ENCODE measurements at places on chromosomes 6 and 20.
A peak's percentile ranks its signal among the peaks of the same experiment; 100 is the strongest.

- DNase-seq = no peak
Measured at GRCh38 chr20:45969712-45970634, 2.0 kb downstream of the ZNF335 start.

GRCh38 chr6:19891451-19891850, 54.3 kb downstream of the ID4 start:
- DNase-seq = no peak

DNA sequence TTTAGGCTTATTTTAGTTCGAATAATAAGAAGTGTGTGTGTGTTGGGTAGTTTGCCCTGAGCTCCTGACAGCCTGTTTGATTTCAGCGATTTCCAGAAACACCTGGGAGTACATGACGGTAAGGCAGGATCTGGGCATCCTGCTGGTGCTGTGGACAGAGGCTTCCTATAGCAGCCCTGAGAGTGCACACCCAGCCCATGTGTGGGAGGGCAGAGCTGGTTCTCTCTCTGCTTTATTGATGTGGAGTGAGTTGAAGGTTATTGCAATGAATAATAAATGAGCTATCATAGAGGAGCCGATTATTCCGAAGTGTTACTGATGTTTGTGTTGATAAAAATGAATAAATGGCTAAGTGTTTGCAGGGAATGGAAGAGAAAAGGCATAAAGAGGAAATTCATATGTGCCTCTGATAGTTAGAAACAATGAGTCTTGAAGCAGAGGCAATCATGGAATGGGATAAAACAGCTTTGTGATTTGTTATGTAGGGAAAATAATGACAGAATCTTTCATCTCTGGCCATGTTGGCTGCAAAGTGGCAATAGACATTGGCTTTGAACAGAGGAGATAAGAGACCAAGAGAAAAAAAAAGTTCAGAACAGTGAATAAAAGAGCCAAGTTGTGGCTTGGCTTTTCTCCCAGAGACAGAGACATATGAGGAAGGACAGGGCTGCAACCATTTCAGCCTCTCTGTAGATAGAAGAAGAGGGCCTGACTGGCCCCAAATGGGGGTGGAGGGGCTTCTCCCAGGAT, 166.2 kb upstream of the CHD6 start:
- no peak for DNase-seq

GRCh38 chr6:136371959-136372358, 82.3 kb upstream of the BCLAF1 start:
- DNase-seq = no peak

DNA sequence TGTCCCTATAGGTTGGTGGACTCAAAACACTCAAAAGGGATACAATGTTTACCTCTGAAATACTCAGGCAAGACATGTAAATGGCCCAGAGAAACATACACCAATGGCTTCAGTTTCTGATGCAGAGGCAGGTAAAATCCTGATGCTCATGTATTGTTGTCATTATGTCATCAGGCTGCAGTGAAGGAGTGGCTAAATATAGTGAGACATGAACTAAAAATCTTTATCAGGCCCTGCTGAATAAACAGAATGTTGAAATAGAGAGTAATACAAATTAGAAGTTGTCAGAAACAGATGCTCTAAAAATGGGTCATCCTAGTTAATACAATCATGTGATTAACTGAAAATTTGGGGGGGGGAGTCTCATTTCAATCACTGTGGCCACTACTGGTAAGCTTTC, 20.4 kb downstream of the PTPRK start:
- DNase-seq = no peak

GRCh38 chr6:39361657-39362486, 39.4 kb upstream of the KCNK16 start:
- DNase-seq = no peak

GRCh38 chr6:158718461-158719046, 68.7 kb downstream of the SYTL3 start:
- DNase-seq = no peak

- DNase-seq = no peak
Measured at GRCh38 chr20:49287555-49288249, 9.8 kb upstream of the ZNFX1 start.

- no peak for DNase-seq
Measured at GRCh38 chr6:25302151-25302550, 23.0 kb downstream of the CARMIL1 start.

- no peak for DNase-seq
Measured at GRCh38 chr20:62047666-62048345, 17.9 kb downstream of the TAF4 start.

DNA sequence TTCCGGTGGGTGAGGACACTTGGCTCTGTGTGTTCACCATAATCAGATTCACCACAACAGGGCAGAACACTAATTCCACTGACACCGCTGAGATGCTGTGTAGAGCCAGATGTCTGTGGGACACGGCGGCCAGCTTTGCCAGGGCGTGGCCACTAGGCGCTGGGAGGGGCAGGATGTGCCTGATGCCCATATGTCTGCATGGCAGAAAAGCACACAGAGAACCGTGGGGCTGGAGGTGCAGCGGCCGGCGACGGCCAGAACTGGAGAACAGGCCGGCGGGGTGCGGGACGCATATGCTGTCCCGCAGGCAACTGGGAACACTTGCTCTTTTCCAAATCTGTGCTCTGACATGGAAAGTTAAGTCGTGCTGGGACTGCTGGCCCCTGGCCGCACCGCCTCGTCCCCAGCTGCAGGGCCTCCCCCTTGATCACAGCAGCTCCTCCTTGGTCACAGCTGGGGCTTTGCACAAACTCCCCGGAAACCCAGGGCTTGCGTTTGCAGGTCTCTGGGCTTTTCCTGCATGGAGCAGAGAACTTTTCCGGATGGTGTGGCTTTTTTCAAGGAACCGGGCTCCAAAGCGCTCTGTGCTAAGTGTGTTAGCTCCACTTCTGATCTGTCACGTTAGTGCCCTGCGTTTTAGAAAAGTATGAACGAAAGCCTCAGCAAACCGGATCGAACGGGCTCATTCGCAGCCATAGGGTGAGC, 31.1 kb downstream of the NTSR1 start:
- peak; percentile 9 for DNase-seq

DNA sequence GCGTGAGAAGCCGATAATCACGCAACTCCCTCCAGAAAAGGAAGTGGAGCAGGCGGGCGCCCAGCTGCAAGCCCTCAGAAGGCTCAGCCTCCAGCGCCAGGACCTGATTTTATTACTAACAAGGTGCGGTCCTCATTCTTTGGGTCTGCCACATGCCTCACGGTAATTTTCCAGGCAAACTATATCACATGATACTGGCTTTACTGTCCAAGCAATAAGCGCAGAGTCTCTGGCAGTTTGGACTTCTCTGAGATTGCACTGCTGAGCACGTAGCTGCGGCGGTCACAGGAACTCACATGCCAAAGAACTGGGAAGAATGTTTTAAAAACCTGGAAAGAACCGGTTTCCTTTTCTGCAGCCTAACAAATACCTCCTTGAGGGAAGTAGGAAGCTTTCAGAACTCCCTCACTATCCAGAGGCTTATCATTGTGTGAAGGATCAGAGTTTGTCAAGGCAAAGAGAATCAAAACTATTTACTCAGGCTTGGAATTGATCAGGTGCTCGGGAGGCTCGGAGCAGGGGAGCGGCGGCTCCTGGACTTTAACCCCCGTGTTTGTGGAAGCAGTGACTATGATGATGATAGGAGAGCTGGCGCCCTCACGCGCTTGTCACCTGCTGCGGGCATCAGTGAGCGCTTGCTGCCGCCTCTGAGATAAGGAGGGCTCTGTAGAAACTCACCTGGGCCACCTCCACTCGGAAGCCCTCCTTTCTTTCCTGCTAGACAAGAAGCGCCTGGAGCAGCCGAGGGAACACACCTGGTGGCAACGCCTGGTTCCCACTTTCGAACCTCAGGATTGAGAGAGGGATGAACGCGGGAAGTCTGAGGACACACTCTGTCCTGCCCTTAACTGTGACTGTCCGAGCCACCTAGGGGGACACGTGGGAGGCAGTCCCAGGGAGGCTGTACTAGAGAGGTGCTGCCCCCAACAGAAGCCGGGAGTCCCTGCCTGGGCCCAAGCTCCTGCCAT, 27.2 kb upstream of the SYNJ2 start:
- no peak for DNase-seq

DNA sequence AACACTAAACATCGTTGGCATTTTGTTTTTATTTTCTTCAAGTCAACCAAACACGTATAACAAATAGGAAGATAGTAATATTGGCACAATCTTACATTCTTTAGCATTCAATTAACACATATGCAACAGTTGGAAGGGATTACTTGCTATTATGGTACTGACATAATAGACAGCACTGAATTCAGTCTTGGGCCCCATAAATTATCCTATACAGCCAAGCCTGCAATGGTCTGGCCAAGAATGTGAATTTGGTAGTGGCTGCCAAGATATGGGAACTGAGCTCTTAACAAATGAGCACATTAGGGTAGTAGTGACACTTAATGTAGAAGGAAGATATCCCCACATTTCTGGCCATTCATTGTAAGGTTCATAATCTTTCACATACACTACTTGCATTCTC, 44.8 kb upstream of the ARHGAP18 start:
- no peak for DNase-seq

- DNase-seq = no peak
Measured at GRCh38 chr6:106918115-106918514, 56.4 kb downstream of the CD24 start.

- no peak for DNase-seq
Measured at GRCh38 chr20:25499855-25500434, 85.4 kb downstream of the NINL start.

GRCh38 chr6:30781395-30781742, 37.0 kb upstream of the IER3 start:
- no peak for DNase-seq

GRCh38 chr20:63567136-63567385, 7.0 kb downstream of the HELZ2 start:
- no peak for DNase-seq

- no peak for DNase-seq
Measured at GRCh38 chr6:138245751-138246150, 27.5 kb upstream of the PBOV1 start.

DNA sequence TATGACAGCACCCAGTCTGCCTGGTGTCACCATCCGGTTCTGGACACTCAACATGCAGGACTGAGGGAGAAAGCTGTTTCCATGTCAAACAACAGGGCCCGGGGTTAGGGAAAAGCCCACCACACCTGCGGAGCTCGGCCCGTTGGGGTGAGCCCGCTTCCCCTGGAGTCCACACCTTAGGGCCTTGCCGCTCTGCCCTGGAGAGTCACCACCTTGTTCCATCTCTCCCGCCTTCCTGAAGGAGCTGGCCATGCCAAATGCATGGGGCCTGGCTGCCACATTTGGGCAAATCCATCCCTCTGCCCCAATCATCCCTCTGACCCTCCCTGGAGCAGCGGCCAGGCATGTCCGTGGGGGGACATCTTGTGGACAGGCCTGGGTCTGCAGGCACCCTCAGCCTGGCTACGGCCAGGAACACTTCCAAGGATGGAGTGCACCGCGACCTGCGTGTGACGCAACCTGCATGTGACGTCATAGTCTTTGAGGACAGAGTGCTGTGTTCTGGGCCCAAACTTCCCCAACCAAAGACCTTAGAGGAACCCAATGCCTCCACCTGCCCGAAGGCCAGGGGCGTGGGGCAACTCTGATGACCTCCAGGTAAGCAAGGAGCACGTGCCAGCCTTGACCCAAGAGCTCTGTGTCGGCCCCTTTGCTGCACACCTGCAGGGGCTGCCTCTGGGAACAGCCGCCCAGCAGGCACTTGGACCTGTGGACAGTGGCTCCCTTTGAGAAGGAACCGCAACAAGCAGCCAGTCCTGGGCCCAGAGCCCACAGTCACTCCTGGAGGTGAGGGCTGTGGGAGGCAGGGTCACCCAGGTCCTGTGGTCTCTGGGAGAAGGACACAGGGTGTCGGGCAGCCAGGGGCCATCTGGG, 1.7 kb downstream of the CABLES2 start:
- no peak for DNase-seq

- DNase-seq = no peak
Measured at GRCh38 chr20:51876313-51876940, 74.1 kb upstream of the SALL4 start.

DNA sequence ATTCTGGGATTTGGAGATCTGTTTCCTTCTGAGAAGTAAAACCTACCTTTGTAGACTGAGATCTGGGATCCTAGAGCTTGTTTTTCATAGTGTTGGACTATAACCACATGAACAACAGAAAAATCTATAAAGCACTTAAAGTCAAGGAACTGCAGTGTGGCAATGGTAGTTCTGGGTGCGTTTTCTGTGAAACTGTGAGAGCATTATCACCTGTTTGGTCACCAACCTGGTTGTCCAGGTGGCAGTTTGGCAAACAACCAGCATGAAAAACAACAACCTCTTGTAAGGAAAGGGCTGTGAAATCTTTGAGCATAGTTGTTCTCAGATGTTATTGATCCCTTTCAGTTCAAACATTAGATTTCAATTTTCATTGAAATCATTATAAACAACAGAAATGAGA, 215.8 kb upstream of the CITED2 start:
- no peak for DNase-seq

- DNase-seq = no peak
Measured at GRCh38 chr6:139825935-139826374, 451.5 kb upstream of the CITED2 start.

- no peak for DNase-seq
Measured at GRCh38 chr6:34855463-34855862, 32.4 kb downstream of the TAF11 start.

- DNase-seq = no peak
Measured at GRCh38 chr6:161327360-161327953, 53.6 kb upstream of the AGPAT4 start.

GRCh38 chr6:125499535-125499934, 197.8 kb upstream of the HDDC2 start:
- no peak for DNase-seq

GRCh38 chr6:79913369-79913768, 34.0 kb downstream of the ELOVL4 start:
- DNase-seq = no peak

- no peak for DNase-seq
Measured at GRCh38 chr20:48234951-48235350, 449.7 kb upstream of the SULF2 start.

GRCh38 chr6:52016915-52017748, 70.3 kb downstream of the PKHD1 start:
- no peak for DNase-seq

DNA sequence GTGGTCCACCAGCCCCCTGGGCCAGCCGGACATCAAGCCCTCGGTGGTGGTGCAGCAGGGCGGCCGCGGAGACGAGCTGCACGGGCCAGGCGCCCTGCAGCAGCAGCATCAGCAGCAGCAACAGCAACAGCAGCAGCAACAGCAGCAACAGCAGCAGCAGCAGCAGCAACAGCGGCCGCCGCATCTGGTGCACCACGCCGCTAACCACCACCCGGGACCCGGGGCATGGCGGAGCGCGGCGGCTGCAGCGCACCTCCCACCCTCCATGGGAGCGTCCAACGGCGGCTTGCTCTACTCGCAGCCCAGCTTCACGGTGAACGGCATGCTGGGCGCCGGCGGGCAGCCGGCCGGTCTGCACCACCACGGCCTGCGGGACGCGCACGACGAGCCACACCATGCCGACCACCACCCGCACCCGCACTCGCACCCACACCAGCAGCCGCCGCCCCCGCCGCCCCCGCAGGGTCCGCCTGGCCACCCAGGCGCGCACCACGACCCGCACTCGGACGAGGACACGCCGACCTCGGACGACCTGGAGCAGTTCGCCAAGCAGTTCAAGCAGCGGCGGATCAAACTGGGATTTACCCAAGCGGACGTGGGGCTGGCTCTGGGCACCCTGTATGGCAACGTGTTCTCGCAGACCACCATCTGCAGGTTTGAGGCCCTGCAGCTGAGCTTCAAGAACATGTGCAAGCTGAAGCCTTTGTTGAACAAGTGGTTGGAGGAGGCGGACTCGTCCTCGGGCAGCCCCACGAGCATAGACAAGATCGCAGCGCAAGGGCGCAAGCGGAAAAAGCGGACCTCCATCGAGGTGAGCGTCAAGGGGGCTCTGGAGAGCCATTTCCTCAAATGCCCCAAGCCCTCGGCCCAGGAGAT, 1.0 kb downstream of the POU3F2 start:
- no peak for DNase-seq

Measured in stimulated activated CD8-positive, alpha-beta memory T cell treated with anti-CD3 and anti-CD28 coated beads, Interleukin-4, amount 100 ng/mL, for 1 hour (primary cell).